ENCODE measurements at places on chromosomes 1 and 21.

- DNase-seq = no peak
Observed at GRCh38 chr1:154499446-154499845, 2.6 kb upstream of the TDRD10 start.

DNA sequence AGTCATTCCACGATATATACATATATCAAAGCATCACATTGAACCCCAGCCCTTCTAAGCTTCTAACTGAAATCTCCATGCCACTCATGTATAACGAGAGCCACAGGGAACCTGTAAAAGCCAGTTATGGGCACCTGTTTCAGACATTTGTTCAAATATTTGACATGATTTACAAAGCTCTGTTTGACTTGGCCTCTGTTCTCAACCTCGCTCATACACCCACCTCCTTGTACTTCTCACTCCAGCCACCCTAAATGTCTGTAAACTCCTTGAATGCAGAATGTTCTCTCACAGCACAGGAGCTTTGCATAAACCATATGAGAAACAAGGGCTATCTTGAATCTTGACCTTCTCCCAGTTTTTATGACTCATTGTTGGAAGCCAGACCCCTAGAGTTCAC, 36.9 kb upstream of the CD2 start:
- no peak for DNase-seq

GRCh38 chr1:12561121-12561520, 56.9 kb downstream of the DHRS3 start:
- DNase-seq = no peak

GRCh38 chr1:17251246-17251645, 2.3 kb downstream of the PADI3 start:
- no peak for DNase-seq
